ENCODE measurements at places on chromosomes 12 and 14.
A peak's percentile ranks its signal among the peaks of the same experiment; 100 is the strongest.

- DNase-seq: no peak
These were observed 26.2 kb upstream of the TRAF3 start for GRCh38 chr14:102751088-102751487.

GRCh38 chr12:102024765-102025164, 37.0 kb downstream of the WASHC3 start:
- DNase-seq: no peak

DNA sequence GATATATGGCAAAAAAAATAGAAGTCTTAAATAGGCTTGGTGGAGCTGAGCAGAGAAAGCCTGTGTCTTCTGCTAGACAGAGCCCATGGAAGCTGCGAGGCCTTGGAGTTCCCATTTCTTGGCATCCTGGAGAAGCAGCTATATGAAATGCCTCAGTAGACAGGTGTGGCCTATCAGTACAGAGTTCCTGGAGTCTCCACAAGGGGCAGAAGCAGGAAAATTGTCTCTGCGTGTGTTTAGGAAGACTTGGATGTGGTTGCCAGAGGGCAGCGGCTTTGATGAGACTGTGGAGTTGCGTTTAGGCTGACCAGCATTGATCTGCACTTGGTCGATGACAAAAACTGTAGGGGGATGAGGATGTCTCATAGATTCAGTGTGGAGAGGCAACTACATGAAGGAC, 334.5 kb upstream of the SEL1L start:
- no peak for DNase-seq

- DNase-seq: no peak
These were observed 13.0 kb upstream of the GNG2 start for GRCh38 chr14:51847489-51847796.

- no peak for DNase-seq
These were observed 174.4 kb downstream of the SYT10 start for GRCh38 chr12:33265033-33265731.

GRCh38 chr14:54774824-54775223, 127.8 kb downstream of the GCH1 start:
- DNase-seq: no peak

GRCh38 chr14:93628048-93628447, 160.2 kb downstream of the PRIMA1 start:
- no peak for DNase-seq

- no peak for DNase-seq
These were observed 79.0 kb downstream of the SCN8A start for GRCh38 chr12:51669996-51670395.

DNA sequence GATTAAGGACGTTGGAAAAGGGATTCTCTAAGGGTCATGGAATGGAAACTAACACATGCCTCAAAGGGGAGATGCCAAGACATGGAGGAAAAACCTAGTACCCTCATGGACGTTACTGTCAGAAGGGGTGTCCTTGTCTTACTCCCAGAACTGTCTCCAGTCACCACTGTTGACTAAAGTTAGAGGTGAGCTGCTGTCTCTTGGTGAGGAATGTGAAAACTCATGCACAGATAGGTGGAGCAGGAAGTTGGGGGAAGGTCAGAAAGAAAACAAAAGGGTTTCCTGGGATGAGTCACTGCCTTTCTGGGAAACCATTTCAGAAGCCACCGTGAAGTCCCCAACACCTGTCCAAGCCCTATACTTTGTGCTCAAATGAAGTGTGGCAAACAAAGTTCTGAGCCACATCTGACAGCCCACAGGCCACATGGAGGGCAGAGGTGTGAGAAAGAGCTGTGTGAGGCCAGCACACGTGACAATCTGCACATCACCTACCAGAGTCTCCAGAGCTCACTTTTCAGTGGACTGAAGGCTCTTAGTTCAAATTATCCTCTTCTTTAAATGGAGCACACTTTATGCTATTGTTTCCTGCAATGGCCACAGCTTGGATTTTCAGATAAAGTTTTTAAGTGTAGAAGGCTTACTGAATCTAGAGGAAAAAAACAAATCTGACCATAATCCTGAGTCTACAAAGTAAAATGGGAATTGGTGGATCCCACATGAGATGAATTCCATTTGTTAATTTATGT, 92.9 kb upstream of the EGLN3 start:
- peak; percentile 31 for DNase-seq

- no peak for DNase-seq
These were observed 105.8 kb downstream of the DIO2 start for GRCh38 chr14:80105488-80105994.

DNA sequence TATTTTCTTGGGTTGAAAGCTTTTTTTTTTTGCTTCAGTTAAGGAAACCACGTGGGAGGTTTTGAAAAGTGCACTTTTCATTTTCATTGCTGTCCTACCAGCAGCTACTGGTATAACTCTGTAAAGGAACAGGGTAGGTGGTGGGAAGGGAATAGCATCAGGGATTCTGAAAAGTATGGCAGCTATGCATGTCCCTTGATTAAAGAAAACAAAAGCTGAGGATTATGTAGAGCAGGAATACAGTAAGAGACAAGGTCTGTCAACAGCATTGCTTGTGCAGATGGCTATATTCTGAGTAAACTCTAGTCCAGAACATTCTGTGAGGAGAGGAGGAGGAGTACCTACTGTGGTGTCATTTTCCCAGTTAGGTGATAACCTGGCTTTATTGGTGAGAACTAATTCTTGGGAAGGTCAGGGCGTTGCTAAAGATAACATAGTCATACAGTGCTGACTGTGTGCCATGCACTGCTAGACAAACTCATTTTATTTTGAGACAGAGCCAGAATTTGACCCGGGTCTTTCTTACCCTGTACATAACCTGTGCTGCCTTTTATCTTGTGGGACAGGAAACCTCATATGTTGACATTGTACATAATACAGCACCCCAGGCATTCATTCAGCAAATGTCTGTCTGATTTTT, 80.3 kb upstream of the TRAF3 start:
- no peak for DNase-seq

DNA sequence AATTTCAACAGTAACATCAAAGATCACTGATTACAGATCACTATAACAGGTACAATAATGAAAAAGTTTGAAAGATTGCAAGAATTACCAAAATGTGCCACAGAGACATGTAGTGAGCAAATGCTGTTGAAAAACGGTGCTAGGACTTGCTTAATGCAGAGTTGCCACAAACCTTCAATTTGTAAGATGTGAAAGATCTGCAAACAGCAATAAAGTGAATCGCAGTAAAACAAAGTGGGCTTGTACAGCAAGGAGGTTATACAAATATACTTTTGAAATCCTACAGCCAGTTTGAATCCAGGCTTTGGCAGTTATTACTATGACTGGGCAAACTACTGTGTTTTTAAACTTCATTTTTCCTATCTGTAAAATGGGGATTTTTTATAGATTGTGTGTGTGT, 1.0 kb upstream of the PLEKHA5 start:
- DNase-seq: no peak

DNA sequence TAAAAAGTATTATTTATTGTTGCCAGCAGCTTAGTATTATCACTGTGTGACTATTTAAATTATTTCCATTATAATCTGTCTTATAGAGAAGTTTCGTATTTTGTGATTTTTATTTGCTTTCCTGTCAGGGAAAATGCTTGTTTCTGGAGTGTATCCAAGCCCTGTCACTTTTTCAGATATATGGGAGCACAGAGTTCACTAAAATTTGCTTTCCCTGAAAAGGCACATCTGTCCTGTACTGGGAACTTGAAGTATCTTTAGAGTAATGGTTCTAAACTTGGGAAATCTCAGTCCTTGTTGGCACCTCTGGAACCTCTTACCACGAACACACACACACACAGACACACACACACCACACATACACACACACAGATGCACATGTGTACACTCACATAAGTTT, 39.3 kb upstream of the SSTR1 start:
- DNase-seq: no peak

GRCh38 chr12:97552410-97553121, 90.0 kb downstream of the RMST start:
- DNase-seq: no peak

DNA sequence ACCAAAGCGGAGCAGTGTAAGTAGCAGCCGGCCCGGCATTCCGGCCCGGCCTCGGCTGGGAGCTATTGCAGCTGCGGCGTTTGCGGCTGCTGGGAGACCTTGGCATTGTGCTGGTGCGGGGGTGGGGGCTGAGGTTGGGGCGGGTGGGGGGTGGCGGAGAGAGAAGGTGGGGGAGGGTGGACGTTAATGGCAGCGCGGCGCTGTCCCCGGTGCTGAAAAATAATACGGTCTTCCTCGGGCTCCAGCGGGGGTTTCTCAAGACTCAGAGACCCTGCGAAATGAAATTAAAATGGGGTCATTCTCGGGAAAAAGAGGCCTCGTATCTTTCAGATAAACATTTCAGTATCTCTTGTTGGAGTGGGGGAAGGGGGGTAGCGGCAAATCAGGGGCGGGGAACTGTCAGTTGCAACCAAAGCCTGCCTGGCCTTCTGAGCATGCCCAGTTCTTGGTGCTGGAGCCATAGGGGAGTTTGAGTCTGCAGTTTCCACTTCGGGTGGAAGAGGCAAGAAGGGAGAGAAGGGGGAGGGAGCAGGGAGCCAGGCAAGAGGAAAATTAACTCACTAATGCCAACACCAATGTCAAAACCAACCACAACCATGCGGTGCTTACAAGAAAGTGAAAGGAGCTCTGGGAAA, 414 bp downstream of the UNC79 start:
- no peak for DNase-seq

DNA sequence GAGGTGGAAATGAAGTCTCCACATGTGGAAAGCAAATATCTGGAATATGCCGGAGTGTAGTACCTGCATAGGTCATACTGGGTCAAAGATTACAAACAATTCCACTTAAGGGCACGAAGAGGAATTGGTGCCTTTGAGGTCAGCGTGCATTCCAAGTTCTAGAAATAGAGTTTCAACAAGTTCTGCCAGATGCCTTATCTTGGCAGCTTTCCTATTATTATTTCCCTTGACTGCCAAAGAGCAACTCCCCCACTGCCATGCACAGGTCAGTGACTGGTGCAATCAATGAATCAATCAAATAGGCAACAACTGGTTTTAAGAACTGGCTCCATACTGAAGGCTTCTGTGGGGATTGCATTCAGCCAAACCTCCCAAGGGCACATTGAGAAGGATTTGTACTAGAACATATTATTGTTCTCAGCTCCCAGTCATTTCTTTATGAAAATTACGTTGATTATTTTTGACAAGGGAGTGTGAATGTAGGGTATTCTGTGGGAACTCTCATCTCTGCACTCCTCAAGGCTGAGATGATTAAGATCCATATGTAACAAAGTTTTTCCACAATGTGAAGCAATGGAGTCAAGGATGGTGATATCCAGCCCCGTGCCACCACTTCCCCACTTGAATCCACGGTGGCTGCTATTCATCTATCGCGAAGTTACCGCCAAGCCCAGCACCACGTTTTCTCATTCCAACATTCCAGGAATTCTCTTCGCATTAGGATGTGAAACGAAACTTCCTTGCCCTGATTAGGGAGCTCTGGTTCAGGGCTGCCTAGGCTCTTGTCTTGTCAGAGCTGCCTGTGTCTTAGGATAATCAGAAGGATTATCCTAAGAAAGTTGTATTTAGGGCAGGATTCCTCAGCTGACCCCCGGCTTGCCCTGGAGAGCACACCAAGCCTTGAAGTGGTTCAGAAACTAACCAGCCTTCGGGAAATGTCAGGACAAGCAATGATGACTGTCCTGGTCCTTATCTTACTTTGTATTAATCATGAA, 115.1 kb upstream of the PCED1B start:
- DNase-seq: no peak

DNA sequence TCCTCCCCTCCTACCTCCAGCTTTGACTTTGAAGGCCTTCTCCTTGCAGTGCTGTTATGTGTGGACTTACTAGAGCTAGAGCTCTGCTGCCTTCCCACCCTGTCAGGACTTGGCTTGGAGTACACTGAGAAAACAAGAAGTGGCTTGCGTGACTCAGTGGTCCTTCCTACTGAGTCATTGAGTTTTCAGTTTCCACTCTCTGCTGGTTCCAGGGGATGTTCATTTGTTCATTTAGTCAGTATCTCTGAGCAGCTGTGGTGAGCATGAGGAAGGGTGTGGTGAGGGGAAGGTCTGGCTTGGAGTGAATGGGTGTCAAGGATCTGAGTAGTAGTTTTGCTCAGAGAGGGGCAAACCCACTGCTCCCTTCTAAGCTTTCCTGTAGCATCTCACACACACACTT, 17.2 kb upstream of the ELK3 start:
- DNase-seq: no peak

- no peak for DNase-seq
These were observed 23.2 kb downstream of the TEAD4 start for GRCh38 chr12:2982361-2982760.

DNA sequence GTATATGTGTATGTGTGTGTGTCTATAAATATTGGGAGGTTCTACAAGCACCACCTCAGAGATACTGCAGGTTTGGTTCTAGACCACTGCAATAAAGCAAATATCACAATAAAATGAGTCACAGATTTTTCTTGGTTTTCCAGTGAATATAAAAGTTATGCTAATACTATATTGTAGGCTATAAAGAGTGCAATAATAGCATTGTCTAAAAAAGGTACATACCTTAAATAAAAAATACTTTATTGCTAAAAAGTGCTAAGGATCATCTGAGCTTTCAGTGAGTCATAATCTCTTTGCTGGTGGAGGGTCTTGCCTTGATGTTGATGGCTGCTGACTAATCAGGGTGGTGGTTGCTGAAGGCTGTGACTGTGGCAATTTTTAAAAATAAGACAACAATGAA, 111.1 kb downstream of the VEZT start:
- DNase-seq: no peak

GRCh38 chr14:66365388-66365787, 120.8 kb upstream of the CCDC196 start:
- DNase-seq: no peak

DNA sequence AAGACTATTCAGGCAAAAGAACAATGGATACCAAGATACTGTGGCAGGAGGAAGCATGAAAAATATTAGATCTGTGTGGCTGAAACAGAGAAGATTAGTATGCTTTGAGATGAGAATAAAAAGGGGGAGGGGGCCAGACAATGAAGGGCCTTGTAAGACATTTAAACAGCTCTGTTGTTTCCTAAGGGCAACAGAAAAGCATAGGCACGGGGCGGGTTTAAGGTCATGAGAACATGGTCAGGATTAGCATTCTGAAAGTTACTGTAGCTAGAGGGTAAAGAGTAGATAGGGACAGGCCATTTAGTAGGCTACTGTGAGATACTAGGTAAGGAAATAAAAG, 18.6 kb downstream of the INTS13 start:
- no peak for DNase-seq

- DNase-seq: no peak
These were observed 102.3 kb downstream of the TRMT5 start for GRCh38 chr14:60878536-60878935.

DNA sequence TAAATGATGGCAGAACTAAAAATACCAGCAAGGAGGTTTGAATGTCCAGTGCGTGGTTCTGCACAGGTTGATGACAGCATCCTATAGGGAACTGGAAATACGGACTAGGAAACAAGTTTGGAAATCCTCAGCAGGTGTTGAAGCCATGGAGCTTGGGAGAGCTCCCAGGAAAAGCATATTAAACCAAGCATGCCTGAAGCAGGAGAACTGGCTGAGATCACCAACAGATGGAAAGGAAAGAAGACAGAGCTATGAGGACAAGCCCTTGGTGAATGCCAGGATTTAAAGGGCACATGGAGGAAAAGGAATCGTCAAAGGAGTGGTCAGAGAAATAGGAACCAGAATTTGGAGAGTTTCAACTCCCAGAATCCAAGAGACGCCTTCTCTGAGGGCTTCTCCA, 21.2 kb upstream of the ELK3 start:
- DNase-seq: no peak

GRCh38 chr12:71838676-71839075, 883 bp upstream of the TBC1D15 start:
- peak; percentile 14 for DNase-seq

GRCh38 chr12:109880938-109881337, 597 bp upstream of the GLTP start:
- DNase-seq: no peak
